ENCODE measurements at places on chromosomes 5 and 9.

DNA sequence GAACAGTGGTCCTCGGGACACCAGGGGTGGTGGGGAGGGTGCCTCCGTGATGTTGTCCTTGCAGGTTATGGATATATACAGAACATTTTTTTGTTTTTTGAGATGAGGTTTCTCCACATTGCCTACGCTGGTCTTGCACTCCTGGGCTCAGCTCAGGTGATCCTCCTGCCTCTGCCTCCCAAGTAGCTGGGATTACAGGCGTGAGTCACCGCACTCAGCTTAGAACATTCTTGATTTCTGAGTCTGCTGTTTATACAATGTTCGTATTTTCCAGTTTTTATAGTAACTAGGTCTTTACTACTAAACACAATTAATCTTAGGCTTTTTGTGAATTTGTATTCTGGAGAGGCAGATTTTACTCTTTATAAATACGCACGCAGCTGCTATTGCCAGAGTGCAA is 6.0 kb downstream of the PMPCA start:
- no peak for DNase-seq

GRCh38 chr9:78314953-78315870 is 18.3 kb downstream of the PSAT1 start:
- DNase-seq: no peak

- peak; percentile 53 for DNase-seq
Observed at GRCh38 chr5:115543365-115544042, 1.1 kb downstream of the FEM1C start.

- DNase-seq: no peak
Observed at GRCh38 chr9:78003730-78004129, 27.9 kb downstream of the GNAQ start.

- DNase-seq: peak; percentile 45
Observed at GRCh38 chr5:72231991-72232703, 87.9 kb downstream of the MRPS27 start.
